ENCODE measurements at places on chromosomes 12 and 14.

GRCh38 chr14:87863047-87863446 lies 129.9 kb downstream of the GALC start:
- DNase-seq: no peak

- no peak for DNase-seq
Measured at GRCh38 chr12:69167648-69168165, 71.7 kb upstream of the CPSF6 start.

DNA sequence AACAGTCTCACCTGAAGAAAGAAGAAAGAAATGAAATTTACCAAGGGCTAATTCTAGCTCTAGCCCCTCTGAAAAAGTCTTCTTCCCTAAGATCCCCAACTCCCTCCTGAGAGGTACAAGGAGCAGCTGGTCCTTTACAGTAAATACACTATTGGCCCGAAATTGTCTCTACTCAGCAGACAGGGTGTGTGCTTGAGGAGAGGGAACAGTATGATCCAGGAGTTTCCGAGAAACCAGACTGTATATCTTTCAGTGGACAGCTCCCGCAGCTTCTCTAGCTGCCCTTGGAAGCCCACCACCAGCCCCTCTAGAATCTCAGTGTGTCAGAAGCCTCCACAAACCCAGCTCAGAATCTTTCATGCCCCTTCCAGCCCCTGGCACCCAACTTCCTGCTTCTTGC lies 8.1 kb downstream of the GPR84 start:
- DNase-seq: peak; percentile 48

GRCh38 chr12:47817272-47818006 lies 2.3 kb downstream of the HDAC7 start:
- no peak for DNase-seq

- DNase-seq: no peak
Measured at GRCh38 chr14:23070262-23071129, 13.2 kb upstream of the CDH24 start.

- DNase-seq: no peak
Measured at GRCh38 chr14:96349286-96350075, 13.7 kb downstream of the ATG2B start.

DNA sequence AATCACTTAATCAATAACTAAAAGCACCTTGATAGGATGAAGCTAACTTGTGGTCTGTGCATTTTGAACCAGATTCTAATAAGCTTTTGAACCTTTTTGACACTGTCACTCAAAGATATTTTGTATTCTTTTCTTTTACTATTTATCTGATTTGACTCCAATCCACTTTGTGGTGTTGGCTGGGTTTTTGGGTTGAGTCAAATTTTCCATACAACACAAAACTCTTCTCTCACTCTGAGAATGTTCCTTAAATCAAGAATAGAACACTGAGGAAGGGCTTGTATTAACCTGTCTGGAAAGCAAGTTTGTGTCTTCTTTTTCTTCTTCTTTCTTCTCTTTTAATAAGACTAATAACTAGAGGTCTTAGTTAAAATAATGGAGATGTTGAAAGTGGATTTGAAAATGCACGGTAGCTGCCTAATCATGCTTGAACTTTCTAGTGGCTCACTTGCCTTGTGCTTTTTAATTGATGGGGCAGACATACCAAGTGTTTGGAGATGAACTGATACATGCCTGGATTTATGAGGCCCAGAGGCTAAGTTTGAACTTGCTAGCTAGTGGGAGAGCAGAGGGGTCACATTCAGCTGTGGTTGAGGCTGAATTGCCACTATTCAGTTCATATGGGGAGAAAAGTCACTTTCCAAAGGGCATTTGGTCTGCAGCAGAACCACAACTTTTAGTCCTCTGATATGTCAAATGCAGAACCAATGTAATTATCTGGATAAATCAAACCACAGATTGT lies 93.5 kb upstream of the PTHLH start:
- no peak for DNase-seq

DNA sequence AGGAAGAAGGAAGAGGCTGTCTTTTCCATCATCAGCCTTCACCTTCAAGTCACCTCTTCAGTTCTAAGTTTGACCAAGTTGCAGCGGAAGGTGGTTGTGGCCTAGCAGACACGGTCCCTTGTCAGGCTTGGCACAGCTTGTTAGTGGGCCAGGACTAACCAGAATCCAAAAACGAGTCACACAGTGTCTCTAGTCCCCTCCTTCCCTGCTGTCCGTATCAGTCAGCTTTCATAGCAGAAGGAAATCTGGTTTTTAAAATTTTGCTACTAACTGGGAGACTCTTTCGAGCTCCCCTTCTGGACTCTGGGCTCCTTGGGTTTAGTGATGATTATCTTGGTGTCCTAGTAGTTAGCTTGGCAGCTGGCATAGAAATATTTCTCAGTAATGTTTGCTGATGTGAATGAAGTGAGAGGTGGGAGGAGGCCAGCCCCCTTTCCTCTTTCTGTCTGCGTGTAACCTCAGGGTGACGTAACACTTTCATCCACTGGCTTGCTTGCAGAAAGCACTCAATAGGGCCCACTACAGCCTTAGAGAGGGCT lies 3.8 kb downstream of the ETV6 start:
- peak; percentile 41 for DNase-seq

DNA sequence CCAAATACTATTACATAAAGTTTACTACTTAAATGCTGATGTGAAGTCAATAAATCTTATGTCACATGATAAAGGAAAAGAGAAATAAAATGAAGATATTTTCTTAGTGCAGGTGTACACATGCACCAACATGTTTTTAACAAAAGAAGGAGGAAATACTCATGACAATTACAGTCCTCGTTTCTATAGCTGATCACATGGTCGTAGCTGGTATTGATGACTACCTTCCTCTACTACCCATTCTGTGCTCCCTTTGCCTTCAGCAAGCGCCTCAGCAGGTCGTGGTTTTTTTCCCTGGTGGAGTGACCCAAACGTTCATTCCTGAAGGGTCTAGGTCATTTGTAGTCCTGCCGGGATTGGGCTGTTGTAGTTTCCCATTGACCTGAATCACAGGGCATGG lies 25.4 kb upstream of the SLC10A1 start:
- no peak for DNase-seq

GRCh38 chr12:68984796-68985573 lies 52.0 kb upstream of the CPM start:
- DNase-seq: no peak

GRCh38 chr12:101592921-101593320 lies 1.9 kb upstream of the MYBPC1 start:
- DNase-seq: no peak

GRCh38 chr14:22767323-22767589 lies 768 bp downstream of the OXA1L start:
- no peak for DNase-seq

DNA sequence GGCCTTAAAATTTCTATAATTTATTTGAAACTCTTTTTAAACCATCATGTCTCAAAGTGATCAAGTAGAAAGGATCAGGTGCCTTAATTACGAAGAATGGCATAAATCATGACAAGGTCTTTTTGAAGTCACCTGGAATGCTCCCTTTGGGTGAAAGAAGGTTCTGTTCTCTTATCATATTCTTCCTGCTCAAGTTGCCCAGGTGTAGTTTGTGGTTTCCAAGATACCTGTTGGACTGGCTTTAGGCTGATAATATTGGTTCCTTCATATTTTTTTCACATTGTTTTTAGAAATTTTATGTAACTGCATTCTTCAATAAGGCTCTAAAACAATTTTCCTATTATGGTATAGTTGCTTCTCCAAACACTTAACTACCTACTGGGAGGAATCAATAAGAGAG lies 29.2 kb downstream of the RASSF3 start:
- DNase-seq: no peak

DNA sequence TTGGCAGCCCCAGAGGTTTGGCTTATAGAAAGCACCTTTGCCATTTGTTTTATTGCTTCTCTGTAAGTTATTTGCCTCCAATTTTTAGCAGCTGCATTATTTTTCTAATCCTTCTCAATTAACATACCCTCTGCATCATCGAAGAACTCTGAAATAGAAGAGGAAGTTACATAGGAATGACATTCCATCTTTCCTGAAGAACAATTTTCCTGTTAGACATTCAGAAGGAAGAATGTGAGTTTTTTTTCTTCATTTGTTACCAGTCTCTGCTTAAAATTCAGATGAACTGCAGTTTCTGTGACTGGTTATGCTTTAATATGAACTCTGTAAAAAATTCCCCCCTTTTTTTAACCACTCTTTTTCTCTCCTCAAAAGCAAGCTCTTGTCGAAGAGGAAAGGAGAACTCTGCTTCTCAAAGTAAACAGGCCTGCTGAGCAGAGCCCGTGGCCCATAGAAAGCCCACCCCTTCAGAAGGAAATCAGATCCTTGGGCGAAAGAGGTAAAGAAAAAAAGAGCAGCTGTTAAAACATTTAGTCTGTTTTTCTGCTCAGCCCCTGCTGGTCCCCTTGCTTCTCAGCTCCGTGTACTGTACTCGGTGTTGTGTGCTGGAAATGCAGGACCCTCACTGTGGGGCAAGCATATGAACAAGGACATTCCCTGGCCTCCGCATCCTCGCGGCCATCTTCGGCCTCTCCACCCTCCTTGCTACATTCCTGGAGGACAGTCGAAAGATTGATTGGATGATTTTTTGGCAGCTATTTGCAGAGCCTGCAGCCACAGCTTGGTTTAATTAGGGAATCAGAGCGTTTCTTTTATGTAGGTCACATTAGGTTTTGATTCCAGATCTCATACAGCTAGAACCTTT lies 164.4 kb upstream of the LRIG3 start:
- peak; percentile 71 for DNase-seq

GRCh38 chr12:64457032-64457431 lies 5.1 kb downstream of the TBK1 start:
- no peak for DNase-seq

DNA sequence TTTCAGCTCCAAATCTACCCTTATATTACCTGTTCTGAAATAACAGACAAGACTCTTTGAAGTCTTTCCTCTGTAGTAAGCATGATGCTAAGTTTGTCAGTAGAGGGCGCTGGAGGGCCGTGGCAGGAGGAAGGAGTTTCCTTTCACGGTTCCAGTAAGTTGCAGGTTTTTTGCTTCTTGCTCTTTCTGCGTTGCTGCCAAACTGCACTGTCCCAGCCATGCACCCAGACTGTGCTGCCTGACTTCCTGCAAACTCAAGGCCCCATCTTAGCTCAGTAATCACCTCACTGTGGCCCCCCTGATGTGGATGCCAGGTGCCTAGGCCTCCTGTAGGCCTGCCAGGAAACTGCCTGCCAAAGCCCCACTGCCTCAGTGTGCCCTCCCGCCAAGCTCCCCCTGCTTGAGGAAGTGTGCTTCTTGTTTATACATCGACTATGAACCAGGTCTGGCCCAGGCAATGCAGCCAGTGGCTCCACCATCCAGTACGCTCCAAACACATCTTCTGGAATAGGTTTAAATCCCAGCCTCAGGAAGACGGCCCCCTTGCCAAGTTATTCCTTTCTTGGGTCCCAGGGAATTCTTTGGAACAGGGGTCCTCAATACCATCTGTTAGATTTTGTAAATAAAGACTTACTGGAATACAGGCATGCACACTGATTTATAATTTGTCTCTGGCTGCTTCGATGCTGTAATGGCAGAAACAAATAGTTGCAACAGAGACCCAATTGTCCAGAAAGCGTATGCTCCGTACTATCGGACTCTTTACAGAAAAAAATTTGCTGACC lies 193.7 kb upstream of the LRIG3 start:
- peak; percentile 87 for DNase-seq

GRCh38 chr12:80445083-80445793 lies 1.2 kb downstream of the PTPRQ start:
- DNase-seq: no peak

GRCh38 chr12:5808981-5809380 lies 136.1 kb downstream of the ANO2 start:
- DNase-seq: no peak

GRCh38 chr14:55052269-55052930 lies 953 bp downstream of the MAPK1IP1L start:
- DNase-seq: no peak

- DNase-seq: no peak
Measured at GRCh38 chr12:117044790-117045159, 54.4 kb downstream of the TESC start.

- no peak for DNase-seq
Measured at GRCh38 chr12:94815958-94816357, 165.6 kb upstream of the TMCC3 start.

DNA sequence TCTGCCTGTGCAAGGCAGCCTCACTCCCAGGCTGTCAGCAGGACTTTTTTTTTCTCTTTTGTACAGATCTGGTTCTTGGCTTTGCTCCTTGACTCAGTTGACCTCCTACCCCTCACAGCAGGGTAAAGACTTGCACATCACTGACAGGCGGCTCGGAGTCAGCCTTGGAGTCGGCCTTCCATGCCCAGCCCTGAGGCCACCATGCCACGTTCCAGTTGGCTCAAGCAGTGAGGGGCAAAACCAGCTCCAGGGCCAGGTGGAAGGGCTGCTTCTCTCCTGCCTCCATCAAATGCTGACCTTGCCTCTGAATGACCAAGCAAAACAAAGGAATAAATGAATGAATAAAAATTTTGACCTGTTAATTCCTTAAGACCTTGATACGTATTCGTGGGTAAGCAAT lies 27.6 kb downstream of the JAG2 start:
- no peak for DNase-seq

DNA sequence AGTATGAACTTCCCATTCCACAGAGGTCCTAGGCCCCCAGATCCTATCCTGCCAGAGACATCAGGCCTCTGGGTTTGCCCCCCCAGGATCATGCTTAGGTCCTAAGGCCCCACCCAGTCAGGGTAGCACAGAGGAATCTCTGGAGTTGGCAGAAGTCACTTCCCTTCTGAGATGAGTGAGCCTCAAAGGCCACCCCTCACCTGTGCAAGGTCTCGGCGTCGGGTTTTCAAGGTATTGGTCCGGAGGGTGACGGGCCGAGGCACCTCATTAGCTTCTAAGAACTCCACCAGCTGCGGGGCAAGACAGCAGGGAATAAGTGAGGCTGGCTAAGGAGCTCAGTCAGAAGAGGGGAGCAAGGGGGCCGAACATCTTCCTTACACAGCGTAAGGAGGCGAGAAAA lies 5.2 kb downstream of the NOP2 start:
- no peak for DNase-seq

GRCh38 chr14:24784981-24785380 lies 151.0 kb upstream of the GZMB start:
- no peak for DNase-seq

DNA sequence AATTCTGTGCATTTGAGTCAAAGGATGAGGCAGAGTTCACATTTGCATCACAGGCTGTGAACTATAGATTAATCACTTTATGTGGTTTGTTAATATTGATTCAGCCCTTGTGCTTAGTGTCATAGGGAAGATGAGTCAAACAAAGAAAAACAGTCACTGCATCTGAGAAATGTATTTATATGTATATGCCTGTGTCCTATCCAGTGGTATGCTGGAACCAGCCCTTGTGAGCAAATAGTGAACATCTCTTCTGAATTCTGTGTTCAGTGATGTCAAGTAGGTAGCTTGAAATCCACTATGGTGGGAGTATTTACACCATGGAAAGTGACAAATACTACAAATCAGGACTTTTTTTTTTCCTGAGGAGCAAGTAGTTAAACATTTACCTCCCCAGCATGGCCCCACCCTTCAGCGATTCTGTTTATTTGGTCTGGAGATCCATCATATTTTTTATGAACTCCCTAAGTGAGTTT lies 128.5 kb downstream of the HMGA2 start:
- DNase-seq: no peak

DNA sequence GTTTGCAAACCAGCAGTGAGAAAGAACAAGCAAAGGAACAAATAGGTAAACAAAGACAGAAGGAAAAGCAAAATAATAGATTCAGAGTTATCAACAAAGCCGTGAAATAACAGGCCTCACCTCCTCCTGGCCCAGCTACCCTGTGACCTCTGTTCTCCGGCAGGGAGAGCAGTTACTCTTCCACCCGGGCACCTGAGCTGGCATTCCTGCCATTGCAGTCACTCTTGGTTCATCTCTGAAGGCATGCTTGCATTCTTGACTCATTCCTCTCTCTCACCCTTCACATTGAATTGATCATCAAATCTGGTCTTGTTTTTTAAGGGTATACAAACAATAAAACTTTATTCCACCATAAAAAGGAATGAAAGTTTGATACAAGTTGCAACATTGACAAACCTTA lies 95.1 kb downstream of the TTC8 start:
- DNase-seq: no peak
